Stimulated activated CD8-positive, alpha-beta memory T cell treated with anti-CD3 and anti-CD28 coated beads, Interleukin-4, amount 100 ng/mL, for 1 hour (primary cell): ENCODE measurements at places on chromosomes 6 and 20.

DNA sequence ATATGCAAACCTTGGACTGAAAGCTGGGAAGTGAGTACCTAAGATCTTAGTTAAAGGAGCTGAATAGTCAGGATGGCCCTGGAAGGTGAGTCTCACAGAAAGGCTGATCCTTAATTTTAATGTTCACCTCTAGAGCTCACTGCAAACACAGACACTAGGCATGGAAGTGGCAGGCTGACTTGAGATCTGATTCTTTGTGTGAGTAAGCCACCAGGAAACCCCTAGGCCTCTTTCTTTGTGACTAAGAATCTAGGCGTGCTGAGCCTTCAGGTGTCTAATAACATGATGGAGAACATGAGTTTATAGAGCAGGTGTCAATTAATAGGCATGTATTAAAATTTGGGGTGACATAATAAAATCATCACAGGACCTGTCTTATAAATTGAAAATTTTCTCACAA lies 642.2 kb downstream of the EYS start:
- DNase-seq, result no peak

GRCh38 chr20:41456351-41456750 lies 89.7 kb upstream of the EMILIN3 start:
- no peak for DNase-seq

DNA sequence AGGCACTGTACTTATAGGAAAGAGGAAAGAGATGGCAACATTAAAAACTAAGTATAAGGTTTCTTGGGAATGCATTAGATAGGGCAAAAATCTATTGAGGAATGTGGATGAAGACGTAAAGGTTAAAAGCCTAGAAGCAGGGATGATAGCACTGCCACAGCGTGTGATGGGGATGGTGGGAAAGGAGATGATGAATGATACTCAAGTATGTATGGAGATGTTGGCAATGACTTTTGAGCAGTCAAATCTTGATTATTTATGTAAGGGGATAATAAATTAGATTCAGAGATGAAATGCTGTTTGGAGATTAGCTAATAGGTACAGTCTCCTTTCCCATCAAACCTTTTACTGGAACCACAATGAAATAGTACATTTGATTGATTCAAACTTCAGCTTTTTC lies 432.8 kb downstream of the GRIK2 start:
- DNase-seq, result no peak

DNA sequence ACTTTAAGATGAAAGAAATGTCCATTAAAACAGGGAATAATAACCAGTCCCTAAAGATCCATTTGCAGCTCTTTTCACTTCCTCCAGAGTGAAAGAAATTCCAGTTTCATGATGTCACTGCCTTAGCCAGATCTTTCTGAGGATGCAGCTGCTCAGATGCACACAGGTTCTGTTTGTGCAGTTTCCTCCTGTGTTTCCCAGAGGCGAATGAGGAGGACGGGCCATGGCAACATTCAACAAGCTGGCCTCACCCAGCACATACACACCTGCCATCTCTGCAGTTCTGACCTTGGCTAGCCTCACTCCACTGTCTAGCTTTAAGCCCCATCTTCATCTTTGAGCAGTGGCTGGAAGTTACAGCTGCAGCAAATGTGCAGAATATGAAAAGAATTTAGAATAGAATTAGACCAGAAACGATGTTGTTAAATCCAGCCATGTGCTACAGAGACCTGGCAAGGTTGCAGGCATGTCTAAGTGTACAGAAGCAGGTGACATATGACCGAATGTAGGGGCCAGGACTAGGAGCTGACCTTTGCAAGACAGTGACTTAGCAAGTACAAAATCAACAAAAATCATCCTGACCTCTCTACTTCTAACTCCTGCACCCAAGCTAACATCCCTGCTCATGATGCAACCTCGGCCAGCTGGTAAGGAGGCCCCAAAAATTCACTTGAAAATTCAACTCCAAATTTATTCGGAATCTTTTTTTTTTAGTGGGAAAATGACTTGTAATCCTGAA lies 35.0 kb downstream of the FAM50B start:
- DNase-seq, result no peak
